GM04503 (cell line): ENCODE measurements at places on chromosomes 3 and 15.

DNA sequence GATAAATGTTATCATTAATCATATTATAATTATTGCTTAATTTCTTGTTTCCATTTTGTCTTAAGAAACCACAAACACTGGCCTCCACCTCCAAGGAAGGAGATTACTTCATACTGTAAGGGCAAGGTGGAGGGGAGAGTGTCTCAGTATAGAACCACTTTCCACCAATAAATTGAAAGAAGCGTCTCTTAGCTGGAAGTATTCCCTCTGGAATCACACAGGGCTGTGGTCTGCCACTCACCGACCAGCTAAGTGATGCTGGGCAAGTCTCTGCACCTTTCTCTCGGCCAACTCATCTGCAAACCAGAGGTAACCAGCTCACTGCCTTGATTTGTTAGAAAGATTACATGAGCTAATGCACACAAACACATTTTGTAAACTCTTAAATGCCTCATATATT is 63.1 kb downstream of the EIF4E3 start:
- no peak for DNase-seq

- no peak for DNase-seq
Observed at GRCh38 chr3:108408883-108409799, 101.3 kb downstream of the MYH15 start.

DNA sequence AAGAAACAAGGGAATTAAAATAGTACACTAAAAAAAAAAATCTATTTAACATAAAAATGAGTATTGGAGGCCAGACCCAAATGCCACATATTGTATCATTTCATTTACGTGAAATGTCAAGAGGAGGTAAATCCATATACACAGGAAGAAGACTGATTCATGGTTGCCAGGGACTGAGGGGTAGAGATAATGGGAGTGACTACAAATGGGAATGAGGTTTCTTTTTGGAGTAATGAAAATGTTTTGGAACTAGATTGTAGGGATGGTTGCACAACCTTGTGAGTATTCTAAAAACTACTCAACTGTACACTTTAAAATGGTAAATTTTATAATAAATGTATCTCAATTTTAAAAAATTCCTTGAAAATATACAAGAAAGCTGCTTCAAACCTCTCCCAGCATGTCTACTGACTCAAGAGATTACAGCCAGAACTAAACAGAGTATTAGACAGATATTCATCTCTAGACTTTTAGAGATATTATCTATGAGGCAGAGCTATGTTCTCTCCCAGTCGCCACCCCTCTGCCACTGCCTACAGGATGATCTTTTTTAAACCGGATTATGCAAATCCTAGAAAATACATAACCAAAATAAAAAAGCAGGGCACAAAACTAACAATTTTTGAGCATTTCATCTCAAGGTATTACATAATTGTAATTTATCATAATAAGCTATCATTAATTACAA is 6.2 kb downstream of the HLTF start:
- DNase-seq: no peak

GRCh38 chr3:11272906-11273574 is 843 bp downstream of the ATG7 start:
- DNase-seq: no peak

GRCh38 chr3:70811880-70812279 is 499.4 kb upstream of the MDFIC2 start:
- DNase-seq: peak; percentile 43

DNA sequence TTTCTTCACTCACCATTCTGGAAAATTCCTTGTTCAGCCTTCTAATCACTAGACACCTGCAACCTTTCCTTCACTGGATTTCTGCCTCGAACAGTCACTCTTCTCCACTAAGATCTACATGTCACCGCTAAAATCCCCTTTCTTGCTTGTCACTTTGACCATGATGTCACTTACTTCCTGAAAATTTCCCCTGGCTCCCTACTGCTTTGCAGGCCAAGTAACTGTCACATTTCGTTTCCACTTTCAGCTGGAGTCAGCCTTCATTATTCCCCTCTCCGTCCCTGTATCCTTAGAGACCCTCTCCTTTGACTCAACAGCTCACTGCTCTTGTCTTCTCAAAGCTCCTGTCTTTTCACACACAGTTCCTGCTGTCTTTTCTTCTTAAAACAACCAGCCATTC is 15.9 kb downstream of the CHL1 start:
- DNase-seq: no peak

- DNase-seq: no peak
Observed at GRCh38 chr15:34065941-34066340, 26.9 kb upstream of the AVEN start.

DNA sequence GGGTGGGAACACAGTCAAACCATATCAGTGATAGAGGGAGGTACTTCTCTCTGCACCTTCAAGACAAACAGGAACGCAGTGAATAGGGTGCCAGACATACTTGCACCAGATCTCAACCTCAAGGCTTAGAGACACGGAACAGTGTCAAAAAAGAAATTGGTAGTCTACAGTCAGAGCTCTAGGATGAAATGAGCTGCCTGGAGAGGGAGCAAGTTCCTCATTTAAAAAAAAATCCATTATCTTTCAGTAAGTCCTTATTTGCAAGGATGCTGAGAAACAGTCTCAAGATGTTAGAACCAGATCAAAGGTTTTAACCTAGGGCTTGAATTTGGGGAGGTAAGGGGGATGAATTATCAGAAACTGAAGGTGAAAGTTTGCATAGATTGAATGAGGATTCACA is 20.2 kb upstream of the LMCD1 start:
- DNase-seq: no peak

DNA sequence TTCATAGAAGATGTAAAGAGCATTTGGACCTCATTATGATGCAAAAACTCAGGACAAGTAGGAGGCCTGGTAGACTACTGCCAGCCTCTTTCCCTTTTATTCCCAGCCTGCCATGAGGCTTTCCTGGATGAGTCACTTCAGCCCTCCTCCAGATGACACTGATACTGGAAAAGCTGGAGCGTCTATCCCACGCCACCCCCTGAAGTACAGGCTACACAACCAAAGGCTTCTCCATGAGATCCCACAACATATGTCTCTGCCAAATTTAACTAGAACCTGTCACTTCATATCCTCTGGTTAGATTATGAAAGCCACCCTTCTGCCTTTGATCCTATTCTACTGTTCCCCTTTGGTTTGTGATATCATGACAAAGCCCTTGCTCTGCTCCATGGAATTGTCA is 56.1 kb upstream of the CPNE4 start:
- DNase-seq: no peak

DNA sequence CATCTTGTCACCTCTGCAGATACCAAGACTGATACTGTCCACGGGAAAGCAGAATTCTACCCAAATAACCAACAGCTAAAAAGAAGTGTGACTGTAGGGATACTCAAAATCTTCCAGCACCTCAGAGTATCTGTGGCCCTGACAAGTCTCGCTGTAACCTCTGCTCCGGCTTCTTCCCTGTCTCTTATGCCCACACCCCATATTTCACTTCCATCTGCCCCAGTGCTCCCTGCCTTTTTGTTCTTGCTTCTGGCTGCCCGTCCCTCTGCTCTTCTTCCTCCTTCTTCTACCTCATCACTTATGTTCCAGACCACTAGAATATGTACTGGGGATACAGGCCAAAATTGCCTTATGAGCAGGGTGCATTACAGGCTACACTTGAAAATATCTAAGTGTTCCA is 45.4 kb downstream of the CRTAP start:
- DNase-seq: no peak
